ENCODE measurements at places on chromosomes 2 and 18.

- peak; percentile 26 for DNase-seq
These were observed 19.7 kb downstream of the CLUL1 start for GRCh38 chr18:616380-616995.

GRCh38 chr2:66580166-66581049, 145.5 kb downstream of the MEIS1 start:
- DNase-seq: no peak

- DNase-seq: no peak
These were observed 68.6 kb downstream of the PTGR3 start for GRCh38 chr18:75140296-75140695.

GRCh38 chr18:57780706-57781347, 22.3 kb downstream of the ATP8B1 start:
- DNase-seq: no peak

GRCh38 chr2:62920070-62920469, 130.6 kb upstream of the OTX1 start:
- DNase-seq: no peak

GRCh38 chr18:74436158-74436769, 20.8 kb downstream of the DIPK1C start:
- no peak for DNase-seq

- no peak for DNase-seq
These were observed 141.5 kb downstream of the ACOXL start for GRCh38 chr2:110873597-110874452.

DNA sequence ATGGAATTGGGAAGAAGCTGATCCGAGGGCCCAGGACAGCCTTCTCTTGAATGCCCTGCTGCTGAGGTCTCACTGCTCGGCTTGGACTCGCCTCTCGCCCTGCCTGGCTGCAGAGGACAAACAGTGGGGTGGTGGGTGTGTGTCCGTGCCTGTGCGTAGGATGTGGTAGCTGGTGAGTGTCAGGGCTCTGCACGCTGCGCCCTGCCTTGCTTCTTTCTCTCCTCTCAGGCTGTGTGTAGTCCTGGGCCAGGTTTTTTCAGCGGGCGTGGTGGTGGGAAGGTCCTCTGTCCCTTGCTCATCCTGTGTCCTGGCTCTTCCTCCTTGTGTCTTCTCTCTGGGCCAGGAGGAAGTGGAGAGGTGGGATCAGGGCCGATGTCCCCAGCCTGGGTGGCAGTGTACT, 44.8 kb downstream of the RRM2 start:
- no peak for DNase-seq

All from non-pigmented ciliary epithelial cell (primary cell).